ENCODE measurements at places on chromosomes 16 and 17.

DNA sequence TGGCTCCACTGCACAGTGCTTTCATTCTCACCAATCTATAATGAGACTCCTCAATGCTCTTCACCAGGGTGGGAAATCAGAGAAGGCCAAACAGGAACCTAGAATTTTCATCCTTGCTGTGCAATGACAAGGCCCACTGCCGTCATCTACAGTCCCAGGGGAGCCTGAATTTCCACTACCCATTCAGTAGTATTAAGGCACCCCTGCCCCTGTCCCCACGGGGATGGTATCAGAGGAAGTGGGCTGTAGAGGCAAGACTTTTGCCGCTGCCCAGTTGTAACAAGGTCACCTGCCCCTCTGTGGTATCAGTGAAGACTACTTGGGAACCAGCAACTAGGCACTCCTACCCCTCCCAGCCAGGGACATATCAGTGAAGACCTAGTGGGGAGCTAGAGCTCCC, 104.5 kb downstream of the C16orf78 start:
- no peak for DNase-seq

- no peak for DNase-seq
Measured at GRCh38 chr17:73628642-73629552, 15.3 kb downstream of the SDK2 start.

DNA sequence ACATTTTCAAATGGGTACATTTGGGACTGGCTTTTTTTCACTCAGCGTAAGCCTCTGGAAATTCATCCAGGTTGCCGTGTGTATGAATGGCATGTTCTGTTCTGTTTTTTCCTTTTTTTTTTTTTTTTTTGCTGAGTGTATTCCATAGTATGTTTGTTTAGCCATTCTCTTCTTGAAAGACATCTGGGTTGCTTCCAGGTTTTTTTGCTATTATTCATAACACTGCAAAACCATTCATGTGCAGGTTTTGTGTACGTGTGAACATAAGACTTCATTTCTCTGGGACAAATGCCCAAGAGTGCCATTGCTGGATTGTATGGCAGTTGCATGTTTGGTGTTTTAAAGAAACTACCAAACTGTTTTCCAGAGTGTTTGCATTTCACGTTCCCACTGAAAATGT, 335.9 kb upstream of the TNRC6C start:
- no peak for DNase-seq

DNA sequence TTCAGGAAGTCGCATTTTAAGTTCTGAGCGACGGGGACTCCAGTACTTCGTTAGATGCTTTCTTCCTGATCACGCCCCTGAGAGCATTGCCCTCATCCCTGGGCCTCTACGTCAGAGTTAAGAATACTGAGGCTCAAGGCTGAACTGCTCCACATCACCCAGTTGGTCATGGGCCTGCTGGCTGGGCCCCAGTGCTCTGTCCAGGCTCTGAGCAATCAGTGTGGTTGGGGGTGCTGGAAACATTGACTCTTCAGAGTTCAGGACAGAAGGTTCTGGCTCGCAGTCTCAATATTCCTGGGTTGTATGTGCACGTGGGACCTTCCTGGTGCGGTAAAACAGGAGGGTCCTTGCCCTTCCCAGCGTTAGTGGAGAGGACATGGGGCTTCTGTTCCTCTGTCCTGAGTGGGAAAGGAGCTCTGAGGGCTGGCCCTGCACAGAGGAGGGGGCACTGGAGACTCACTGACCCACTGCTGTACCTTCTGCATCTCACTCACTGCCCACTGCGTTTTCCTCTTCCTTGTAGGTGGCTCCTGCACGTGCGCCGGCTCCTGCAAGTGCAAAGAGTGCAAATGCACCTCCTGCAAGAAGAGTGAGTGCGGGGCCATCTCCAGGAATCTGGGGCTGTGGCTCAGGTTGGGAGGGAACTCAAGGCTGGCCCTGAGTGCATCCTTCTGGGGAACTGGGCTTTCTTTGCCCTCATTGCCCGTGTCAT, 518 bp downstream of the MT1E start:
- no peak for DNase-seq

DNA sequence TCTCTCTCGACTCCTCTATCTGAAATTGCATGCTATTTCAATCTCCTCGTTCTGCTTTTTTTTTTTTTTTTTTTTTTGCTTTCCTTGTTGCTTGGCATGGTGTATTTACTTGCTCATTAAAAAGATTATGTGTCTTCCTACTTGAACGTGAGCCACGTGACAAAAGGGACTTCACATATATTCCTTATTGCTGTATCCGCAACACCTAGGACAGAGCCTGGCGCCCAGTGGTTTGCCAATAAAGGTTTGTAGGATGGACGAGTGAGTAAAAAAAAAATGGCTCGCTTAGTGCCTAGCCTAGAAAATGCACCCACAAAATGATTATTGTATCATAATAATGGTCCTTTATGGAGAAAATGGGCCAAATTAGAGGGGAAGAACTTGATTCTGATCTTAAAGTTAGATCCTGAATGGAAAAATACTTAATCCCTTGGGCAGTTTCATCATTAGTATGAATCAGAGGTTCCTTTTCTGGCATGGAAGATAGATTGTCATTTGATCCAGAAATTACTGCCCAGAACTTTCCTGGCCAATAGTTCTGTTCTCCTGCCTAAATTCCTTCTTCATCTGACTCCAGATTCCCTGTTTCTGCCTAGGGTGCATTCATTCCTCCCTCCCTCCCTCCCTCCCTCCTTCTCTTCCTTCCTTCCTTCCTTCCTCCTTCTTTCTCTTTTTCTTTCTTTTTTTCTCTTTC, 13.6 kb upstream of the TMEM220 start:
- no peak for DNase-seq

DNA sequence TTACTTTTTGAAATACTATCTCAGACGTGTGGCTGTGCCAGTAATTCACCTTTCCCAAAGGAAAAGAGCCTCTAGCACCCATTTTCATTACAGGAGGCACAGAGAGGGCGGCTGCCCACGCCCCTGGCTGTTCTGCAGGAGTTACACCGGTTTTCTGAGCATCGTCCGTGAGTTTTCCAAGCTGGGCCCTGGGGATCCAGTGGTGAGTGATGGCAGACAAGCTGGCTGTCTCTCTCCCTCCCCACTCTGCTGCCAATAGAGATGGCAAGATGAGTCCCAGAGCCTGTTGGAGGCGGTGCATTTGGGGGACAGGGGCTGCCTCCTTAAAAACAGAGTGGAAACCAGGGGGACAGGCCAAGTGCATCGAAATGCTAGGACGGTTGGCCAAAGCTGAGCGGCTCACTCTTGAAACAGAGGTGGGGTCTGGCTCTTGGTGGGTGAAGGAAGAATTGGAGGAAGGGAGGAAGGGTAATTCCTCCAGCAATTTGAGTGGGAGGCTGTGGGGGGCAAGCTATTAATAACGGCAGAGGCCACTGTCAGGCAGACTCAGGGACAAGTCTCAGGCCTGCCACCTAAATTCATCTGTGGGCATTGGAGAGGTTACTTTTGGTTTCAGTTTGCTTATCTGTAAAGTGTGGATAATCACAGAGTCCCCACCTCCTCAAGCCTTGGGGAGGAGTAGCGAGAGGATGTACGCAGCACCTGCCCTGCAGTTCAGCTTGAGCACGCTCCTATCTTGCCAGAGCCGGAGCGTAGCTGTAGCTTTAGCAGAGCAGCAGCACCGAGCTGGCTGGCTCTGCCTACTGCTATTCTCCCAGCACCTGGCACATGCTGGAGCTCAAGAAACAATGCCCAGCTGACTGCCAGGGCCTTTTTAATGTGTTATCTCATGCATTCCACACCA, 7.5 kb upstream of the NOS2 start:
- DNase-seq, result peak; percentile 42

DNA sequence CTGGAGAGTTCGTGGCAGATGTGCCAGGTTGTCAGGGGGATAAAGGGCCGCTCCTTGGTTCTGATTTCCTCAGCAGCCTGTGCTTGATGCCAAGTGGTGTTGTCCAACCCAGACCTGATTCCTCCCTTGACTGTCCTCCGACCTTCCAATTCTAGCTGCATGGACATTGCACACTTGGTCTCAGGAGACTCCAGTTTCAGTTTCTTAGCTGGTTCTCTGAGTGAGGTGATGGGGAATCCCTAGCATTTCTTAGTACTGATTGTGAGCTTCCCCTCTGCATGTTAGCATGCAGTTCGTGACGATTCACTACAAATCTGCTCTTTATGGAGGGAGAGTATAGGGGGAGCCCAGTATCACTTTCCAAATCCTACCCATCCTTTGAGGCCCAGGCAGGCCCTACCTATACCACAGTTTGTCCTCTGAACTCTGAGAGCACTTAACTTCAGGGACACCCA, 12.4 kb upstream of the CCR7 start:
- DNase-seq, result no peak

DNA sequence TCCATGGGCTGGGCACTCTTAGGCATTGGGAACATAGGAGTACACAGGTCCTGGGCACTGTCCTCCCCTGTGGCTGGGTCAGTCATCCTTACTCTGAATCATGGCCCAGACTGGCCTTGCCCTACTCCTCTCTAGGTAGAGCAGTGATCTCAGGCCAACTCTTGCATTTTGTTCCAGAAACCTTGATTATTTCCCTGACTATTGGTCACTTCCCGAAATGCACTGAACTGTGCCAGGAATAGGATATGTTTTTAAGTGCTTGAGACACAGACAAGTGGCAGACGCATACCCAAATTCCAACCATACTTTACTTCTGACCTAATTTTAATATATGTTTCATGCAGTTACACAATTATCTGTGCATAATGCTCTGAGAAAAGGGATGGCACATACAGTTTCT, 10.3 kb downstream of the KRABD2 start:
- DNase-seq, result no peak

DNA sequence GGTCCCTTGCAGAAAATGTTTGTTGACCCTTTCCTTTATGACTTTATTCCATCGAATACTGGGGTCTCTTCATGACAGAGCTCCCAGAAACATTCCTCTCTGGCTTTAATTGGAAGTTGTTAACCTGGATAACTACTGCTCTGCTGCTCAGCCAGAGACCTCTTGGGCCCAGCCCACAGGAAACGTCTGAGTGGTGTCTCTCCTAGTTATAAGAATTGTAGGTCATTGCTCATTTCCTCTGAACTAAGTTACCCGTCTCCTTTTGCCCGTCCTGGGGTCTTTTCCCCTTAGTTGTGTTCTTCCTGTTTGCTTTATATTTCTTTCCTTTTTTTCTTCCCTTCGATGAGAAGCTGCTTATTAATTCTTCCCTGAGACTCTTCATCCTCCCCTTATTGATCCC, 9.0 kb downstream of the MAP2K6 start:
- no peak for DNase-seq

- peak; percentile 88 for DNase-seq
Measured at GRCh38 chr16:89315791-89316581, 98.5 kb downstream of the ZNF778 start.

GRCh38 chr17:8117980-8118768, at the start of gene ALOXE3:
ALOXE3 (minus strand) TSS chr17:8118514; CDS start chr17:8117990, 524 bp downstream.
- DNase-seq, result no peak

DNA sequence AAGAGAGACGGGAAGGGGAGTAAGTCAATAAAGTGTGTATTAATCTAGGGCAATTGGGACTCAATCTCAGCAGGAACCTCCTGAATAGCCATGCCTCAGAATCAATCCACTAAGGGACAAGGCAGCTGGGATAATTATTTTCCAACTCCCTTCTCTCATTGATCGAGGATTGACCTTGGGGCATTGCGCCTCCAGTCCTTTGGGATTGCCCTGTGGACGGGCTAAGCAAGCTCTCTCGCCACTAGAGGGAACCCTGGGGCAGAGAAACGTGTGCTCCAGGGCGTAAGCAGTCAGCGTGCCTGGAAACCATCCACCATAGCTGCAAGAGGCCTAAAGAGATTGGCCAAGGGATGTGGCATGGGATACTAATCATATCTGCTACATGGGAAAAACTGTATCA, 53.9 kb upstream of the ERCC4 start:
- DNase-seq, result no peak

DNA sequence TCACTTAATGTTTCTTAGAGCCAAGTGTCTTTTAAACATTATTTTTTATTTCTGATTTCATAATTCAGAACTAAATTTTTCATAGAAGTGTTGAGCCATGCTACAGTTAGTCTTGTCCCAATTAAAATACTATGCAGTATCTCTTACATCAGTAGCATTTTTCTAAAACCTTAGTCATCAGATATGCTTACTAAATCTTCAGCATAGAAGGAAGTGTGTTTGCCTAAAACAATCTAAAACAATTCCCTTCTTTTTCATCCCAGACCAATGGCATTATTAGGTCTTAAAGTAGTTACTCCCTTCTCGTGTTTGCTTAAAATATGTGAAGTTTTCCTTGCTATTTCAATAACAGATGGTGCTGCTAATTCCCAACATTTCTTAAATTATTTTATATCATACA, 13.6 kb upstream of the BCAS3 start:
- DNase-seq, result no peak

DNA sequence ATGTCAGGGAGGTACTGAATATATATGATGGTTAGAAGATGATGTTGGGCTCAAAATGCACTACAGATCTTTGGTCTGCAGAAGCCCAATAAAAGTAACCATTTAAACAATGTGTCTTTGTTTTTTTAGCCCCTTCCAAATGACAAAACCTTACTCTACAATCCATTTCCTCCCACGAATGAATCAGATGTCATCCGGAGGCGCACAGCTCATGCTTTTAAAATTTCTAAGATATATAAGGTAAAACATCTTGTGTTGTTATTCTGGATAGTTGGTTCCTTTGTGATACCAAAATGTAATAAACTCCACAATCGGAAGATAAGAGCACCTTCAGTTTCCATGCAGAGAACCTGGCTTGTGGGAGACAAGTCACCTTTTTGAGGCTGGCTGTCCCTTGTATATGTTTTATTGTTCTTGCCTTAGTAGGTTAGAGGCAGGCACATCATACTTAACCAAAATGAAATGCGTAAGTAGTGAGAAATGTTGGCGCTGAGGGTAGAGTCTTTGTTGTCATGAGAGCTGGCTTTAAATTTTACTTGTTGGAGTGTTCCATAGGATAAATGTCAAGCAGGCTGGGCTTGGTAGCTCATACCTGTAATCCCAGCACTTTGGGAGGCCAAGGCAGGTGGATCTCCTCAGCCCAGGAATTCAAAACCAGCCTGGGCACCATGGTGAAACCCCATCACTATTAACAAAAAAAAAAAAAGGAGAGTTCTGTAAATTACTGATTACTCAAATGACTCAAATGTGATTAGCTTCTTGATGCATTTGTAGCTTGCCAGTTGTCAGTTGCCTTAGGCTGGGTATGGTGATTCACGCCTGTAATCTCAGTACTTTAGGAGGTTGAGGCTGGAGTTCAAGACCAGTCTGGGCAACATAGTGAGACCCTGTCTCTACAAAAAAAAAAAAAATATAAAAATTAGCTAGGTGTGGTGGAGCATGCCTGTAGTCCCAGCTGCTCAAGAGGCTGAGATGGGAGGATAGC, 19.7 kb upstream of the SNTB2 start:
- DNase-seq, result no peak

GRCh38 chr17:43917348-43918025, 10.2 kb upstream of the MPP2 start:
- DNase-seq, result peak; percentile 34

- no peak for DNase-seq
Measured at GRCh38 chr17:21177401-21177800, 36.6 kb downstream of the TMEM11 start.

GRCh38 chr17:10215286-10215685, 16.9 kb upstream of the GAS7 start:
- no peak for DNase-seq

GRCh38 chr17:73018599-73018998, 73.9 kb downstream of the SLC39A11 start:
- no peak for DNase-seq

- no peak for DNase-seq
Measured at GRCh38 chr16:86459266-86459665, 51.1 kb upstream of the FOXF1 start.

GRCh38 chr17:39709319-39709997, 9.6 kb downstream of the ERBB2 start:
- DNase-seq, result no peak

All from T-helper 22 cell (primary cell).